ENCODE measurements at places on chromosomes 5 and 9. TPM values are rescaled to one million over a fixed set of nuclear protein-coding genes. Genes with fewer than 3 reads are reported as not detected.

DNA sequence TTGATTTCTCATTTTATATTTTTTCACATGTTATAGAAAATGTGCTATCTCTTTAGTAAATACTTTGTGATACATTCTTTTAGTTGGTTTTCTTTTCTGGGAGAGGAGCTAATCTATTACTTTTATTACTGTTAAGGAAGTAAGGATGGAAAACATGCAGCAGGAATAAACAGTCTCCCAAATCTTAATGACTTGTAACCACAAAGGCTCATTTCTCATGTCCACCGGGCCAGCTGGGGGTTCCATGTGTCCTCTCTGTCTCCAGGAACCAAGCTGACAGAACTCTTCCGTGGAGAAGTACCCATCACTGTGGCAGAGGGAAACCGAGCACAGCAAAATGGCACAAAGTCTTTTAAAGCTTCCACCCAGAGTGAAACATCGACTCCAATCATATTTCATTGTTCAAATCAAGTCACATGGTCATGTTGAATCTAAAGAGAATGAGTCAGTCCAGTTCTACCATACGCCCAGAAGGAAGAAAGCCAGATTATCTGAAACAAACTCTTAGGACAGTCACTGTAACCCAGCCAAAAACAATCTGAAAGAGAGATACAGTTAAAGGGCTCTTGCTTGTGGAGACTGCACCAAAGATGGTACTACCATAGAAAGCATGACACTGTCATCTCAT is 97.1 kb upstream of the CDH6 start:
- DNase-seq = no peak

GRCh38 chr9:12065050-12065449 is 628.1 kb upstream of the TYRP1 start:
- no peak for DNase-seq

DNA sequence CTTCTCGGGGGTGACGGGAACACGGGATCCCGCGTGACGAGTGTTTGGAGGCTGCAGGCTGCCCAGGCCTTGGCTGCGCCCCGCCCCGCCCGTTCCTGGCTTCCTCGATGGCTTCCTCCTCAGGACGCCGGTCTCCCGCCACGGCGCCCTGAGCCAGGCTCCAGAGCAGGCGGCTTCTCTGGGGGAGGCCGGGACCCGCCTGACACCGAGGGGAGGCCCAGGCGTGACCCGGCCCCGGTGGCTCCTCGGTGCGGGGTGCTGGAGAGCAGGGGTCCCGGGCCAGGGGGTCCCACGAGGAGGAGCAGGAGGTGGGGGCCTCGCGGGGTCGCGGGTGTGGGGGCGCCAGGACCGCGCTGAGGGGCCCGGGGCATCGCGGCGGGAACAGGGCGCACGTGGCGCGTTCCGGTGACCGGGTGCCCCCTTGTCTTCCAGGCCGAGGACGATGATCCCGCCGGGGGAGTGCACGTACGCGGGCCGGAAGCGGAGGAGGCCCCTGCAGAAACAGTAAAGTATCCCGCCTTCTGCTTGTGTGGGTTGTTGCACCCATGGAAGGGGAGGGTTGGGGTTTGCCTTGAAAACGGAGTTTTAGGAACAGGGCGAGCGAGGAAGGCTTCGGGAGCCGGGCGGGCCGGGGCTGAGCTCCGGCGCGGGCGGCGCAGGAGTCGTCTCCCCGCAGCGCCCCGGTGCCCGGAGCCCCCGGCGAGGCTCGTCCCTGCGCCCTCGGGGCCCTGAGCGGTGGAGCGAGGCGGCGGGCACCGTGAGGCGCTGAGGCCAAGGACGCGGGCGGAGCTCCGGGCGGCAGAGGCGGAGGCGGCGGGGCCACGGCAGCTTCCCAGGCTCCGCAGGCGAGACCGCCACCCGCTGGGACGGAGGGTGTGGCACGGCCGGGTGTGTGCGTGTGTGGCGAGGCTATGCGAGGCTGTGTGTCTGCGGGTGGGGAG is 22.2 kb downstream of the AHRR start:
- DNase-seq = no peak

DNA sequence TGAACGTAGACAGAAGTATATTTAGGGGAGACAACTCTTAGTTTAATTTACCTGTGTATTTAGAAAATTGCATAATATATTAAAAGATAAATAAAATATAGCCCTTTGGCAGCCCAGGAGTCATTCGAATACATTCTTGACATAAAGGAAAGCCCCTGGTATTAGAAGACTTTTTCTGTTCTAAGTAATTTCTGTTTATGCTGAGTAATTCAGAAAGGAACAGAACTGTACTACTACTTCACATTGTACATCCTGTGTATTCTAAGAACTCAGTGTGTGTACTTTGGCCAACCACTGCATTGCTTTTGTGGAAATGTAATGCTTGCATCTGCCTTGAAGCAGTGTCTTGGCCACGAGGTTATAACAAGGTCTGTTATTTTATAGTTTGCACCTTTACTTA is 136.4 kb downstream of the KDM4C start:
- no peak for DNase-seq

- DNase-seq = no peak
Observed at GRCh38 chr5:98938464-98938863, 9.7 kb upstream of the CHD1 start.

GRCh38 chr5:91293131-91293530 is 90.0 kb downstream of the ARRDC3 start:
- DNase-seq = no peak

DNA sequence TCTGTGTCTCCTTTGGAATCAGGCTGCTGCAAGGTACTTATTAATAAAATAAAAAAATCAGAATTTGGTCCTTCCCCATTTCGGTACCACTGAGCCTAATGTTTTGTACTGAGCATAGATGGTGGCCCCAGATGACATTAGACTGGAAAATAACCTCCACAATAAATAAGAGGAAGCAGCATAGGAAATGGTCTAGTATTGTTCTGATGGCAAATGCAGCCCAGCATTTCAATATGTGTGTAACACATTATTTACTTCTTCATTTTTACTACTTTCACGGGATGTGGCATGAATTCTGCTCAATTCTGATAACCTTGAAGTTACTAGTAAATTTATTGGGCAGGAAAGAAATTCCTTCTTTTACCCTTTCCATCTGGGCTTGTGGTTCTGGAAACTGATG is 295.6 kb downstream of the ADGRV1 start:
- DNase-seq = no peak

DNA sequence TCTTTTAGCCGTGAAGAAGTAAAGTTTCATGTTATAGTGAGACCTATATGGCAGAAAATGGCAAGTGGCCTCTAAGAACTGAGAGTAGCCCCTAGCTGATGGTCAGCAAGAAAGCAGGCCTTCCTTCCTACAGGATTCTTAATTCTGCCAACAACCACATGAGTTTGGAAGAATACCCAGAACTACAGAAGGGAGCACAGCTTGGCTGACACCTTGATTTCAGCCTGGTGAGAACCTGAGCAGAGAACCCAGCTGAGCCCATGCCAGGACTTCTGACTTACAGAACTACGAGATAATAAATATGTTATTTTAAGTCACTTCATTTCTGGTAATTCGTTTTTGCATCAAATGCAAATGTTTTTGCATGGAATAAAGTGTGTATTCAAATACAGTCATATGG is 5.9 kb upstream of the FBXL17 start:
- no peak for DNase-seq

- no peak for DNase-seq
Observed at GRCh38 chr9:122562134-122562760, 9.3 kb downstream of the OR1N2 start.

GRCh38 chr5:98064118-98064685 is 709.3 kb upstream of the RGMB start:
- DNase-seq = no peak

DNA sequence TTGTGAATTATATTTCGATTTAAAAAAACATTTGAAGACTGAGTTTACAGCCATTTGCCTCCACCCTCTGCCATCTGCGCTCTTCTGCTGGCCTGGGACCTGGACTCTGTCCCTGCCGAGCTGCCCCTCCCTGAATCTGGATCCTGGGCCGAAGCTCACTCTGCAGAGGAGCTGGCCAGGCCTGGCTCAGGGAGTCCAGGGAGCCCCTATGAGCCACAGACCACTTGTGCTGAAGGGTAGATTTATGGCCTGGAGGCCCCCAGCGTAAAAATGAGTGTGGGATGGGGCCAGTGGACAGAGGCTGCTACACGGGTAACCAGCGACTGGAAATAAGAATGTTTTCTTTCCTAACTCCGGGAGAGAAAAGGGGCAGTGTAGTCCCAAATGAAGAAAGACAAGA is 129.8 kb downstream of the FGF18 start:
- no peak for DNase-seq

DNA sequence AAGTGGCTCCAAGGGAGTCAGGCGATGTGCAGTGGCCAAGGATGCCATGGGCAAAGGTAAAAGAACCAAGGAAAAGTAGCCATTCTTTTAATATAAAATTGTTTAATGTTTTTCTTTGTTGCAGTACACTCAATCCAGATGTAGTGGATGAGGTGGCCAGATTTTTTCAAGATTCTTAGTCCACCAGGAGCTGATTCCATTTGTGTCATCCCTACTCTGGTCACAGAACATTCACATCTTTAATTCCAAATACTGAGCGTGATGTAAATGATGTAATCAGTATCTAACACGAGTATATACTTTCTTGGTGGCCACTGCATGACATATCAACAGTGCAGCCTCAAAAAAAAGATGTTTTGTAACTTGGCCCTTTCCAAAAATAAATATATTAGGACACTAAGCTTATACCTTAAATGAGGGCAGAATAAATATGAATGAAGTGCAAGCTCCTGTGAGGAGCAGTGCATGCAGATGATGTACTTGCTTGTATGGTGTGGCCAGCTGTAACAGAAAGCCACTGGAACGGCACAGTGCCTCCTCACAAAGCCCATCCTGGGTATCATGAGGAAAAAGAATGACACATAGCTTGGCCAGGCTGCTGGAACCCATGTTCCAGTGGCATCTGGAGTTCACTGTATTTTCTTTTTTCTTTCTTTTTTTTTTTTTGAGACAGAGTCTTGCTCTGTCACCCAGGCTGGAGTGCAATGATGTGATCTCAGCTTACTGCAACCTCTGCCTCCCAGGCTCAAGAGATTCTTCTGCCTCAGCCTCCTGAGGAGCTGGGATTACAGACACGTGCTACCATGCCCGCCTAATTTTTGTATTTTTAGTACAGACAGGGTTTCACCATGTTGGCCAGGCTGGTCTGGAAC is 6.5 kb upstream of the SPATA24 start:
- DNase-seq = no peak

DNA sequence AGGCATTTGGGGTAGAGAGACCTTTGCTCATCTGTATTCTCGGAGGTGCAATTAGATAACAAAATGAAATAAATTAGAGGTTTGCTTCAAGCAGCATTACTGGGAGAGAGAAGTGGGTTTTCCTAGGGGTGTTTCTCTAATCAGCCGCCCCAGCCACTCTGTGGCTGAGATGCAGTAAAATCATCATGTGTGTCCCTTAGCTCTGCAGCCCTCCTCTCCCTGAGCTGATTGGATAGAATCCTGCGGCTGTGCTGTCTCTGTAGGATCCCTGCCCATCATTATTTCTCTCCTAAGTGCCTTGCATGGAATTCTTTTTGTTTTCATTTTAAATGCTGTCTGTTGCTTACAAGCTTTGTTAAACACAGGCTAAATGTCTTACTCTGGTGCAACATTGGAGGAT is 171.4 kb downstream of the SH3GL2 start:
- DNase-seq = no peak

GRCh38 chr5:1205255-1206180 is 4.1 kb downstream of the SLC6A19 start:
- no peak for DNase-seq

Gene RGS3
- total RNA-seq = 233 TPM

Gene FOXD4L4
- not detected for total RNA-seq

Gene LMX1B
- total RNA-seq = 0.62 TPM

Gene GDF9
- 0.43 TPM for total RNA-seq

Gene SNX24
- 14.0 TPM for total RNA-seq

Gene PFN3
- not detected for total RNA-seq

Gene RNF208
- total RNA-seq = 22.2 TPM

All from cardiac septum (tissue), 1 donor.